T follicular helper cell (primary cell): ENCODE measurements at places on chromosomes 12 and 14.
A peak's percentile ranks its signal among the peaks of the same experiment; 100 is the strongest.

DNA sequence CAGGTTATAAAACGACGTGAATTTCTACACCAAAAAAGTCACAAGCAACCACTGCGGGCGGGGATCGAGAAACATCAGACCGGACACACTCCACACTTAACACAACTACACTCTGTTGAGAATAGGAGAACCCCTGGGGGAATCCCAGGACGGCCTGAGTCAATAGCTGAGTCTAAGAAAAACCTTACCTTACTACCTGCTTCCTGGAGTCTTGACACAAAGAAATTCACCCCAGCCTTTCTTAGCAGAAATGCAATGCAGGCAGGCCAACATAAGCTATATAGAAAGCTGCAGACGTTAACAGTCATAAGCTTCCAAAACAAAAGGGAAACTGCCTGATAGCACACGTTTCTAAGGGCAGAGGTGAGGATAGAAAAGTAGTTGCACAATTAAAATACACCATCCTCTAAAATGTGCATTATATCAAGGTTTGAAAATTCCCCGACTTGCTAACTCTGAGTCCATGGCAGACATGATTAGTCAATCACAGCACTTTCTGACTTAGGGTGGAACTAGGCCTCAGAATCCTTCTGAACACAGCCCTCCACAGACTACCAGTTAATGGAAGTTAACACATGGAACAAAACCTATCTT is 68.0 kb downstream of the CCDC88C start:
- peak; percentile 47 for DNase-seq

DNA sequence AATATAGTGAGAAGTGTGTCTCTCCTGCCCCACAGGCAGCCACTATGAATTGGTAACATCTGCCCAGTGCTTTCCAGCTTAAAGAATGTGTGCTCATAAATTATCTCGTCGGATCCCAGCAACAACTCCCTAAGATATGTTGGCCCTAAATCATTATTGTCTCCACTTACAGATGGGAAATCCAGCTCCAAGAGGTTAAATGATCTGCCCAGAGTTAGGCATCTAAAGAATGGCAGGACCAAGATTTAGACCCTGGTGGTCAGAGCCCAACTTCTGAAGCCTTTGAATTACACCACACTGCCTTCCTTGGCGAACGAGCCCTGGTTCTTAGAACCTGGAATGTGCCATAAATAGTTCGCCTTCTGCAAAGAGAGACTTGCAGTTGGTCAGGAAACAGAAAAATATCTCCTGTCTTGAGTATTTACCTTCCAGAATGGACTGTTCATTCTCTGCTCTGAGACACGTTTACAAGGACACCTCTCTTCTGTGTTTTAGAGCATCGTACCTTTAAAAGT is 20.1 kb upstream of the PLEK2 start:
- no peak for DNase-seq

DNA sequence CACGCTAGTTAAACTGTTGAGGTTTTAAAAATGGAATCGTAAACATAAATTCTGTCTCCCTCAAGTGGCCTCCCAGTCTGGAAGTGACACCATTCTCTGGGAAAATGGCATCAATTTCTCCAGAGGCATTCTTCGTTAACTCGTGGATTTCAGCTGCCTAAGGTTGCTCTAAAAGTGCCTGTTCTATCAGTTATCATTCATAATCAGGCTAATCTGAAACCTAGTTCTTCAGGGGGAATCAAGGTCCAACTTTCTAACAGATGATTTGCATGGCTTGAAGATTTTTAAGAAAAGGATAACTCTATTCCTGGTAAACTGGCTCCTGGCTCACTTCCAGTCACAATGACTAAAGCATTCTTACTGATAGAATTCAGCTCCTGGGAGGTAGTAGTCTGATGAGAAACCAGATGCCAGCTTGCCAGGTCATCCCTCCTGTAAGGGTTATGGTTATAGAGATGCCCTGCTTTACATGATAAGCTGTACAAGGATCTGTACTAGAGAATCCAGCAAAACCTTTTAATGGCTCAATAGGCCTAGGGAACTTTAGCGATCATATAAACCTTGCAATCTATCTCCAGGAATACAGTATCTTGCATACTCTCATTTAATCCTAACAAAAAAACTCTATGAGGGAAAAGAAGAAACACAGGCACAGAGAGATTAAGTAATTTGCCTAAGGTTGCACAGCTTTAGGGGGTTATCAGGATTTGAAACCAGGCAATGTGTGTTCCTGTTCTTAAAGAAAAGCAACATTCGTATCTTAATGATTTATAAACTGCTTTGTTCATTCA is 1.5 kb downstream of the L3HYPDH start:
- DNase-seq = no peak

- DNase-seq = no peak
Observed at GRCh38 chr12:126770188-126770587, 1496.8 kb upstream of the TMEM132C start.

DNA sequence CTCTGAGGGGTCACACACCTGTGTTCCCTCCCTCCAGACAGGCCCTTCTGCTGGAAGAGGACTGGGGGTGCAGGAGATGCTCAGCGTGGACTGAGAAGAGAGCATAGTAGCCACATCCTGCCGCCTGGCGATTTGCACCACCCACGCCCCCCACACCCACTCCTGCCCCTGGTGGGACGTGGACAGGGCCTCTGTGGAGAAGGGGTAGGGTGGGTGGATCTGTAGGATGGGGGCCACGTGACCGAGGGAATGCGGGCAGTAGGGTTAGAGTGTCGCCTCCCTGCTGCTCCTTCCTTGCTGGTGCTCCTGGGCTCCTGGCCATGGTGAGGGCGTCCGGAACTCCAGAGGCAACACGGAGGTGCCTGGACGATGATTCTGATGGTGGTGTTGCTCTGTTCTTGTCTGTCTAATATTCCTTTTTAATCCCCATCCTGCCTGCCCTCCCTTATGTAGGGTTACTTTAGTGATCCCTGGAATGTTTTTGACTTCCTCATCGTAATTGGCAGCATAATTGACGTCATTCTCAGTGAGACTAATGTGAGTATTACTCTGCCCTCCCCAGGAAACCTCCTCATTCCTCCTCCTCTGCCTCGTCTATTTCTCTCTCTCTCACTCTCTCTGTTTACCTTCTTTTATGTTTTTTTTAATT is 161.5 kb upstream of the FKBP4 start:
- DNase-seq = no peak

DNA sequence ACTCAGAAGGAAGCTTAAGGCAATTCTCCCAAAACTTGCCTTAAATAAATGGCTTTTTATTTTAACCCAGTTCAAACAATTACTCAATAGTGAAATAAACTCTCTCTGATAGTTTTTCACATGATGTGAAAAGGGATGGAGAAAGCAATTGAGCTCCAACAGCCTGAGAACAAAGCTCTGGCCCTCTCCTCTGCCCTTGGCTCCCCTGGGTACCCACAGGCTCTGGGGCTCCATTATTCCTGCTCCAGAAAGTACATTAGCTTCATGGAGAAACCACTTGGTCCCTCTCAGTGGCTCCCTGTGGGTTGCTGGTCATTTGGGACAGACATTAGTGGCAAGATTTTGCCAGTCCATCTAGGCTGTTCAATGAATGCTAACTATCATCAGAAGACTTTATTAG is 242.8 kb downstream of the ATP23 start:
- DNase-seq = no peak

- DNase-seq = no peak
Observed at GRCh38 chr12:104863296-104863948, 94.7 kb downstream of the SLC41A2 start.
